ENCODE measurements at places on chromosomes 5 and 9.

DNA sequence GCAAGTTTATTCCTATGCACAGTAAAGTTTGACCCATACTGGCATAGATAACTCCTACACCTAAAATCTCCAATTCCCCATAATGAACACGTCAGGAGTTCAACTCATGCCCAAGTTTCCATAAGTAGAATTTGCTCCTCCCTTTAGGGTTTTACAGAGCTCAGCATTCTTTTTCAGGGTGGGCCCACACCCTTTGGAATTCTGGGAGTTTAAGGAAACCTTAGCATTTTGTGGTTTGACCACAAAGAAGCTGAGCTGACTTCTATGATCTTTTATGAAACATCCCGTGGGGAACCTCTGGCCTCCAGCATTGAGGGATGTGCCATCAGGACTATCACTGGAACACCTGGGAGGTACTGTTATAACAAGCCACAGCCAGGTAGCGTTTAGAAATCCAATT lies 220.6 kb upstream of the MAP3K1 start:
- DNase-seq = no peak

GRCh38 chr9:77896269-77896937 lies 135.2 kb downstream of the GNAQ start:
- DNase-seq = no peak

- DNase-seq = no peak
Observed at GRCh38 chr5:149937610-149938009, 7.0 kb downstream of the PDE6A start.

DNA sequence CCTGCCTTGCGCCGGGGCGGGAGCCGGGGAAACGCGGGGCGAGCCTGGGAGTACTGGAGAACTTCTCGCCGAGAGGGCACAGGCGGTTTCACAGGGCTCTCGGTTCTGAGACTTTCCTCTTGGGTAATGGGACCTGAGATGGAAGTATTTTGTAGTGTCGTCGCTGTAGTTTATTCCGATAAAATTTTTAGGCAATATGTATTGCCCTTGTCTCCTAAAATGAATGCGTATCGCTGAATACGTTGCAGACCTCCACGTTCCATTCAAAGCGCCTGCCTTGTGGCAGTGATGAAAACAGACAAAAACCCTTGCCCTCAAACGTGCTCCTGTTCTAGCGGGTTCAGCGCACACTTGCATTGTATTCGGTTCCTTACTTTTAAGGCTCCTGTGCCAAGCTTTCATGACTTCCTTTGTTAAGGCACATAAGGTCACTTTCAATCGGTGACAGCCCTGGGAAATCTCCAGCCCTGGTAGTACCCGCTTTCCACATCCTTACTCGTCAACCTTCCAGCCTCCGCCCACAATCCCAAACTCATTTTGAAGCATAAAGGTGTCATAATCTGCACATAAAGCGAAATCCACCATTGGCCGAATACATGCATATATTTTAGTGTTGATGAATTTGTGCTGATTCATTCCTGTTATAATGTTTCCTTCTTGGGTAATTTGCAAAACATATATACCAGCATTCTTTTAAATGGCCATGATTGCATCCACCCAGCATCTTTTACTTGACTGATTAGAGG lies 694 bp downstream of the RMI1 start:
- no peak for DNase-seq

DNA sequence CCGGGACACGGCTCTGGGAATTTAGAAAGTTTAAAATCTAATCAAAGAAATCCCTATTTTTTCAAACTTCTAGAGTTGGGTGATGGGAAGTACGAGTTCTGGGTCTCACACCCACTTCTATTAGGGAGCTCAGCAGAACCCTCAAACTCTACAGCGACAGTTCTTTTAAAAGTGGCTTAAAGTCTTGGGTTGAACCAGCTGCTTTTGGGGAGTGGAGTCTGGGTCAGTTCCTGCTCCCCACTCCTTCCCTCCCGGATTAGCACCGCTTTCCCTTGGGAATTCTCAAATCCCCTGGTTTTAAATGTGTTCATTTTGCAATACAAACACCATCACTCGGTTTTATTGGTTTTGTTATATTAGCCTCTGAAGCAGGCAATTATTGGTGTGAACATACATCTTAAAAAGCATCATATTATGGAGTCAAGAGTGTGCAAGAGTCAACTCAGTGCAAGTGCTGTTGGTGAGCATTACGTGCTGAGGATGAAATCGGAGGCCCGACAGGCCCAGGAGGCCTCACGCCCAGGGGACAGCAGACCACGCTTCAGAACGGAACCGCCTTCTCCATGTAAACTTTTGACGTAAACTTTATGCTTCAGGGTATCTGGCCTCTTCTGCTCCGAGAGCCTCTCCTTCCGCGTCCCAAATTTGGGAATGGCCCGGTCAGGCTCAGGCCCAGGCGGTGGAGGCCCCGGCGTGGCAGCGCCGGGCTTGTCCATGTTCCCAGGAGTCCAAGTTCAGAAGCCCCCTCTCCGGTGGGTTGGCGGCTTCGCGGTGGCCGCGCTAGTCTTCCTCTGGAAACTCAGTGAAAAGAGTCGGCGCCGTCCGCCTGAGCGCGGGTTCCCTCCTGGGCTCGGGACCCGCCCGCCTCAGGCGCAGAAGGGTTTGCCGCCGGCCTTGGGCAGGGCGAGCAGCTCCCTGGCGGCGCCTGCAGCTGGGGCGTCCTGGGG lies 5.3 kb downstream of the IRX4 start:
- no peak for DNase-seq

DNA sequence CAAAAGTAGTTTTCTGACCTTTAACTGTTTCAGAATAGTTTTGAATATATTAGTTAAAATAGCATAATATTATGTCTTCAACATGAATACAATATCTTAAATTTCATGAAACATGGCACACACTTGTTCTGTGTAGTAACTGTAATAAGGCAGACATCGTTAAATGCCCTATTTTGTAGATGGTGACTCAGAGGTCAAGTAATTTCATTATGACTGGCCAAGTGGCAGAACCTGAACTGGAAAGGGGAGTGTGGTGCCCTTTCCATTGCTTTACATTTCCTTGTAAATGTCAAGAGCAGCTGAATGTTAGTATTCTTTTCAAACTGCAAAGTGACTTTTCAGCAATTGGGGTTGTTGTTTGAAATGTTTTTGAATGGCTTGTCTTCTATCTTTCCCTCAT lies 201.2 kb upstream of the CDKN2B start:
- DNase-seq = no peak

DNA sequence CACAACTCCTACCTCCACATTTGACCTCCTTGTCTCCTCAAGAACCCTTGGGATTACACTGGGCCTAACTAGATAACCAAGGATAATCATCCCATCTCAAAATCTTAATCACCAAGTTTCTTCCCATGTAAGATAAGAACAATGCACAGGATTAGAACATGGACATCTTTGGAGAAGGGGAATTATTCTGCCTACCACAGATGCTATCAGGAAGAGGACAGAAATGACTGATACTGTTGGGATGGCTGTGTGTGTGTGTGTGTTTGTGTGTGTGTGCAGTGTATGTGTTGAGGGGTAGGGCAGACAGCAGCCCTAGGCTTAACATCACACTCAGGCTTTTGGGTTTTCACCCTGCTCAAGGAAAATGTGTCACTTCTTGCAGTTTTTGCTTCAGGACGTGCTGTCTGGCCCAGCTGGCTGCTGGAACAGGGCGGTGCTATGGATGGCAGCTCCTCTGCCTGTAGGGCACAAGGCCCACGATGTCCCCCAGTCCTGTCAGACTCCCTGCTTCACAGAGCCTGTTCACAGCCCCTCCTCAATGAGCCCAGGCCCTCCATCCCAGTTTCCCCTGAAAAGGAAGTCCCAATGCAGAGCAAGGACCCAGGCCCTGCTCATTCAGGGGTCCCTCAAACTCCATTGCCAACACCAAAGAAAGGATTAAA lies 7.7 kb downstream of the CA9 start:
- DNase-seq = no peak

DNA sequence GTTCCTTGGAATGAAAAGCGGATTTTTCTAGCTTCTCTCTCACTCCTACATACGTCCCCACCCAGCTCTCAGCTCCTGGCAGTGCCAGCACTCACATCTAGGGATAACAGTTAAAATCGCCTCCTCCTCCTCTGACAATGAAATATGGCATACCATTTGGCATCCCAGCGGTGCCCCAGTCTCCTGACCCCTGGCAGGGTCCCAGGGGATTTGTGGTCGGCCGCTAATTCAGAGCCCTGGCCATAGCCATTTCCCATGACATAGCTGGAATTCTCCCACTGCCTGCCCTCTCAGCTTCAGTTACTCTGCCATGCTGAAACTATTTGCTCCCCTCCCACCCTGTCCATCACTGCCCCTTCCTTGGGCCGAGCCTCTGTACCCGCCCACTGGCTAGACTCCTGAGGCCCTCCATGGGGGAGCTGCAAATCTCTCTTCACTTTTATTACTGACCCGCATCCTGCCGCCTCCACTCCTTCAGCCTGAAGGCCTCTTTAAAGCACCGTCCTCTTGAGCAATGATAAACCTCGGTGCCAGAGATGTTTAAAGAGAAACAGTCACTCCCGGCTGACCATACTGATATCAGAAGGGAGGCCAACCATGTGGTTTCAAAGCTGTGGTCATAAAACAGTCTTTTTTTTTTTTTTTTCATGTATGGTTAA lies 139.8 kb downstream of the SLIT3 start:
- no peak for DNase-seq

DNA sequence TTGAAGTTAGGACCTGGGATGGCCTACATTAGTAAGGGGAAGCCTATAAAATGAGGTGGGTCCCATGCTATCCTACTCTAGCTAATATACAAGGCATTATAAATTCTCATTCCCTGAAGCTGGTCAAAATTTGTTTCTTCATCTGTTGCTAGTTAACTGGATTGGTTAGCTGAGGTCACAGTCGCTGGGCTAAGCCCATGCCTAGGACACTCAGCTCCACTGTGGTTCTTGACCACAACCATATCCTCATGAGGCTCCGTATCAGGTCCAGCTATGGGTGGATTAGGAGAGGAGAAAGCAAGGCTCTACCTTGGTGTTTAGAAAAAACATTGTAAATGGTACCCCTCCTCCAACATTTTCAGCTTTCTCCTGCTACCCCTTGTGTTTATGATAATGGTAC lies 52.8 kb upstream of the RAI14 start:
- no peak for DNase-seq

DNA sequence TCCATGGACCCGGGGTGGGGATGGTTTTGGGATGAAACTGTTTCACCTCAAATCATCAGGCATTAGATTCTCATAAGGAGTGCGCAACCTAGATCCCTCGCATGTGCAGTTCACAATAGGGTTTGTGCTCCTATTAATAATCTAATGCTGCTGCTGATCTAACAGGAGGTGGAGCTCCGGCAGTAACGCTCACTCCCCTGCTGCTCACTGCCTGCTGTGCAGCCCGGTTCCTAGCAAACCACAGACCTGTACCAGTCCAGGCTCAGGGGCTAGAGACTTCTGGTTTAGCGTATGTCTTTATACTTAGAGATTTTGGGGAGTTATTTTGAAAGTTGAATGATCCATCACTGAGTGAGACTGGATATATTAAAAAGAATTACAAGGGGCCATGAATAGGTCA lies 50.2 kb downstream of the RICTOR start:
- no peak for DNase-seq

DNA sequence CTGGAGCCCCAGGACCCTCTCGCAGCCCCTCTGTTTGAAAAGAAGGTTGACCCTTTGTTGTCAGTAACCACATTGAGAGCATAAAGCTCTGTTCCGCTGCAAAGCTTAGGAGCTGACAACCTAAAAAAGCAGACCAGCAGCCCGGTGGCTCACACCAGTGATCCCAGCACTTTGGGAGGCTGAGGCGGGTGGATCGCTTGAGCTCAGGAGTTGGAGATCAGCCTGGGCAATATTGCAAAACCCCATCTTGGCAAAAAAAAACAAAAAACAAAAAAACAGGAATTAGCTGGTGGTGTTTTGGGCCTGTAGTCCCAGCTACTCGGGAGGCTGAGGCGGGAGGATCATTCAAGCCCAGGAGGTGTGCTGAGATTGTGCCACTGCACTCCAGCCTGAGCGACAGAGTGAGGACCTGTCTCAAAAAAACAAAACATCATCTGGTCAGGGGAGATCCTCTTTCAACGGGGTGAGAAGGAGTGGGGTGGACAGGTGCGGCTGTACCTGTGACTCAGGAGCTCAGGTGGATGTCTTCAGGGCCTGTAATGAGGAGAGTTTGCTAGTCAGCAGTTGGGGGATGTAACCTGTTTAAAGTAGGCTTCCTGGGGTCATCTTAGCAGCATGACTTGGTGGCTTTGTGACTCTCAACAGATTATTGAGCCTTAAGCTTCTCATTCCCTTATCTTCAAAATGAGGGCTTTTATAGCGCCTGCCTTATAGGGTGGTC lies 694 bp upstream of the REEP2 start:
- no peak for DNase-seq

Measured in breast epithelium (tissue), 4 donors.